ENCODE measurements at places on chromosomes 11 and 22. TPM values are rescaled to one million over a fixed set of nuclear protein-coding genes. Genes with fewer than 3 reads are reported as not detected.

- DNase-seq = no peak
These were observed 43.7 kb downstream of the KREMEN1 start for GRCh38 chr22:29116397-29117123.

GRCh38 chr22:17969701-17970113 is 54.7 kb downstream of the MICAL3 start:
- DNase-seq = no peak

GRCh38 chr11:898143-898511 is 12.5 kb downstream of the CHID1 start:
- peak; percentile 39 for DNase-seq

DNA sequence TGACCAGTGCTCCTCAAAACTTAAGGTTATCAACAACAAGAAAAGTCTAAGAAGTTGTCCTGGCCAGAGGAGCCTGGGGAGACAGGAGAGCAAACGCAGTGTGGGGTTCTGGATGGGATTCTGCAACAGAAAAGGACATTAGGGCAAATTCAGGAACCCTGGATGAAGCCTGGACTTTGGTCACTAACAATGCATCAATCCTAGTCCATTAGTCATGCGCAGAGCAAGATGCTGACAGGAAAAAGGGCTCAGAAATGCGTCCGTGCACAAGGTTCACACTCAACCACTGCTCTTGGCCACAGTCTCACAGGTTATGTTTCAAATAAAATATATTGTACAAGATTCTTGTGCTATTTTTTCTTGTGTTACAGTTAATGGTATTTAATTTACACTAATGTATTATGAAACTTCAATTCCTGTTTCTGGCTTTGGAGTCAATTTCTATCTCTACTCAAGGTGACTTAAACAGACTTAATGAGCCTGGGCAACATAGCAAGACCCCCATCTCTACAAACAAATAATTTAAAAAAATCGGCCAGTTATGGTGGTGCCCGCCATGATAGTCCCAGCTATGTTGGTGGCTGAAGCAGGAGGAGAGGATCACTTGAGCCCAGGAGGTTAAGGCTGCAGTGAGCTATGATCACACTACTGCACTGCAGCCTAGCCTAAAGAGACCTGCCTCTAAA is 13.6 kb downstream of the GNB1L start:
- DNase-seq = no peak

- peak; percentile 31 for DNase-seq
These were observed 11.5 kb downstream of the PARVG start for GRCh38 chr22:44192098-44192815.

- DNase-seq = no peak
These were observed 63.7 kb downstream of the MAML2 start for GRCh38 chr11:96279018-96279895.

GRCh38 chr11:77071077-77071476 is 4.3 kb downstream of the CAPN5 start:
- no peak for DNase-seq

GRCh38 chr11:96267496-96268032 is 75.4 kb downstream of the MAML2 start:
- no peak for DNase-seq

DNA sequence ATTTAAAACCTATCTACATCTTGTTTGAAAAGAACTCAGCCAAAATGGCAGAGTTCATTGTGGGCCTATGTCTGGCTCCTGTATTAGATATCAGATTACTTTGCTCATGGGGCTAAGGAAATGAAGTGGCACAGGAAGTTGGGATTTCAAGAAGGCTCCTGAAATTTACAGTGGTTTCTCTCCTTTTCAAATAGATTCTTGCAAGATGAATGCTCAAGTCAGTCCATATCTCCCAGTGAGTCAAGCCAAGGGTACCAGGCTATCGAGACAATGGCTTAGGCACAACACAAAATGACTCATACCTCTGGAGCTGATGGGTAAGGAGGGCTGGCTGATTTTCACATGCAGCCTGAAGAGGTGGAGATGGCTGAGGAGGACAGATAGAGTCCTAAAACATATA is 24.1 kb upstream of the APOA1 start:
- no peak for DNase-seq

- peak; percentile 90 for DNase-seq
These were observed 10.9 kb downstream of the PIM3 start for GRCh38 chr22:49971232-49972162.

GRCh38 chr11:119266517-119267255 is 50.2 kb downstream of the MCAM start:
- no peak for DNase-seq

DNA sequence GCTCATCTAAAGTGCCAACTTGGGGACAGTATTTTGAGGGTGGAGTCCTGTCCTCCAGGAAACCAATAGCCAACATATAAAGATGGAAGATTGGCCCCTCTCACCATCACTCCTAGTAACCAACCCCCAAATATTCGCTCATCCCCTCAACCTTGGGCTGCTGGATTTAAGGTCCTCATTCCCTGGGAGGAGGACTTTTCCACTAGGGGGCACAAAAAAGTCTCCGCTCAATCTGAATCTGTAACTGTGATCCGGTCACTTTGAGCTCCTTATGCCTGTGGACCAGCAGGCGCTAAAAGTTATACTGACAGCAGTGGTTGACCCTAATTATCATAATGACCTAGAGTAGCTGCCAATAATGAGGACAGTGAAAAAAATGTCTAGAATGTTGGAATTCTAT is 20.5 kb upstream of the CLPB start:
- DNase-seq = no peak

DNA sequence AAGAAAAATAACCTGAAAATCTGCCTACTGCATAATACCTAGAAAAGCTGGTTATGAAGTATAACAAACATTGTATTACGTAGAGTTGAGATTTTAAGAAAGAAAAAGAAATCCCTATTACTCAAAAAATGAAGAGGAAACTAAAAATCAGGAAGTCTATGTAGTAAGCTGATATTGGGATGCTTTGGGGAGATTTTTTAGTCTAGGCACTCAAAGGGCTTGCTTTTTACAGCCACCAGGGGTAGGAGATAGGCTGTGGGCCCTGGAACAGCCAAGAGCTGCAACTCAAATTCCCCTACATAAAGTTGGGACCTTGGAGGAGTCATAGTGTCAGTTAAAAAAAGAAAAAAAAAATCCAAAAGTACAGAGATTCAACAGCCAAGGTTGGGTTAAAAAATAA is 90.4 kb downstream of the RELT start:
- no peak for DNase-seq

GRCh38 chr11:122951211-122951610 is 30.4 kb downstream of the BSX start:
- no peak for DNase-seq

Gene OR8D4
- not detected for total RNA-seq

Gene TMEM45B
- total RNA-seq = 60.0 TPM

Gene KCNJ5
- total RNA-seq = not detected

Gene VPREB3
- not detected for total RNA-seq

Gene MRGPRX2
- not detected for total RNA-seq

Gene KREMEN1
- 28.7 TPM for total RNA-seq

Gene PATE2
- total RNA-seq = not detected

Gene CRYBA4
- not detected for total RNA-seq

Gene IPO7
- 196 TPM for total RNA-seq

Gene MS4A6E
- total RNA-seq = not detected

All from Caco-2 (cell line).